ENCODE measurements at places on chromosomes 4 and X. TPM values are rescaled to one million over a fixed set of nuclear protein-coding genes. Genes with fewer than 3 reads are reported as not detected.

The CSAG2 gene
- not detected for total RNA-seq

The GPR143 gene
- 0.82 TPM for total RNA-seq

The CXCL5 gene
- total RNA-seq: not detected

The XAGE1A gene
- total RNA-seq: not detected

The ATP5ME gene
- 70.9 TPM for total RNA-seq

GRCh38 chrX:148417934-148418333, 82.5 kb upstream of the AFF2 start:
- no peak for DNase-seq

DNA sequence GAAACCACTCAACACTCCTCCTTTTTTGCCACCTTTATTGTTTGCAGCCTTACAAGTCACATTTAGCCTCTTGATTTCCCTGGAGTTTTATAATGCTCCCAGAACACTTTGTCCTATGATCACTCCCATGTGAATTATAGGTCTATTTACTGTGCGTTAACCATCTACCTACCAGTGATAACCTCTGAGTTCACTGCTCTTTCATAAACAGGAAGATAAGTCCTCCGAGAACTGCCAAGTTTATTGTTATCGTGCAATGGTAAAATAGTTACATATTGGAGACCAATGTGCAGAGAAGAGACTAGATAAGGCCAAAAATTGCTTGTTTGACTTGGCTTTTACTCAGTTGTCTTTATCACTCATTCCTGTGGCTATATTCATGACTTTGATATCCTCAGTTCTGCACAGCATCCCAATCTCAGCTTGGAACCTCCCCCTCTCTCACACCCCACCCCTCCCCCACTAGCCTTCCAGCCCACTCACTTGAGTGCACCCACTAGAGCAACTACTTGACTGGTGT, 12.9 kb upstream of the NUDT9 start:
- no peak for DNase-seq
